Activated CD8-positive, alpha-beta memory T cell treated with anti-CD3 and anti-CD28 coated beads for 1 hour (primary cell): ENCODE measurements at places on chromosomes 4 and X.

GRCh38 chr4:168722391-168722790 lies 225.5 kb downstream of the PALLD start:
- DNase-seq = no peak

DNA sequence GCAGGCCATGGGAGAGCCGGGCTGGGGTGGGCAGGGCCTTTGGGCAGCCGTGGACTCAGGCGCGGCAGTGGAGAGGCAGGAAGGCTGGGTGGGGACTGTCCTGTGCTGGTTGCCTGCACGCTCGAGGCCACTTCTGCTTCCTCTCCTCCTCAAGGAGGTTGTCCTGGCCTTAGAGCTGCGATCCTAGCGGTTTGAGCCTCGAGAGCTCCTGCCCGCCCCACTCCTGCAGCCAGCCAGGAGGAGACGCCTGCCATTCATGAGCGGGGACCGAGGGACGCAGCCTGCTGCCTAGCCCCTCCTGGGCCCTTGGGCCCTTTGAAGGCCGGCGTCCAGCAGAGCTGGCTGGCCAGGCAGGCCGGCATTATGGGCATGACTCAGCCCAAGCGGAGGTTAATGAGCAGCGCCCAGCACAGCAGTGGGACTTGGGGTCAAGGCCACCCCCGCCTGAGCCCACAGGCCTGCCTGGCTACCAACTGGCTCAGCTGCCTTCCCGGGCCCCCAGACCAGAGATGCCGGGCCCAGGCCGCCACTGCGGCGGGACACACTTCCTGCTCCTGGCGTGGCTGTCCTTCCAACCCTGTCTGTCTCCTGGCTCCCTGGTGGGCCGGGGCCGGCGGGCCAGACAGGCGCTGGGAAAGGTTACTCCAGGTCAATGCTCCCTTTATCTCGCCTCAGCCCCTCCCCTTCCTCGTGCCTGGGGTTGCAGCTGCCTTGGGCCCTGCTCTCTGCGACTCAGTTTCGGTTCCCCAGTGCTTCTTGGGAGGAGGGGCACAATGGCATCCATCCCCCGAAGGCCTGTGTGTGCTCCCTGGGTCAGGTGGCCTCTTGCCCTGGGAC lies 1.8 kb downstream of the ABCD1 start:
- no peak for DNase-seq

DNA sequence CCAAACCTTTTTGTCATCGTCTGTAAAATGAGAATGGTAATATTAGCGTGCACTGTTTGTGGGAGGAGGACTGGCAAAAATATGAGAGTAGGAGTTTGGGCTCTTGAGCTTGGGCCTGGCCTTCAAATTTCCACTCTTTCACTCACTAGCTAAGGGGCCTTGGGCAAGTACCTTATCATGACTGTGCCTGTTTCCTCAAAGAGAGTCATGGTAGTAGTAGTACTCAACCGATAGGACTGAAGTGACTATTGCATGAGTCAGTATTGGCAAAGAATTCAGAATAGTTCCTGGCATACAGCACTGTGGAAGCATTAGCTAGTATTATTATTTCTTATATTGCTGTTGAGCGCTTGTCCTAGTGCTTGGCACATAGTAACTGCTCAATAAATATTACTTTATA lies 16.0 kb upstream of the RBM3 start:
- no peak for DNase-seq

GRCh38 chr4:101309925-101310324 lies 37.4 kb downstream of the PPP3CA start:
- no peak for DNase-seq

GRCh38 chr4:81769244-81769643 lies 297.5 kb upstream of the RASGEF1B start:
- no peak for DNase-seq

DNA sequence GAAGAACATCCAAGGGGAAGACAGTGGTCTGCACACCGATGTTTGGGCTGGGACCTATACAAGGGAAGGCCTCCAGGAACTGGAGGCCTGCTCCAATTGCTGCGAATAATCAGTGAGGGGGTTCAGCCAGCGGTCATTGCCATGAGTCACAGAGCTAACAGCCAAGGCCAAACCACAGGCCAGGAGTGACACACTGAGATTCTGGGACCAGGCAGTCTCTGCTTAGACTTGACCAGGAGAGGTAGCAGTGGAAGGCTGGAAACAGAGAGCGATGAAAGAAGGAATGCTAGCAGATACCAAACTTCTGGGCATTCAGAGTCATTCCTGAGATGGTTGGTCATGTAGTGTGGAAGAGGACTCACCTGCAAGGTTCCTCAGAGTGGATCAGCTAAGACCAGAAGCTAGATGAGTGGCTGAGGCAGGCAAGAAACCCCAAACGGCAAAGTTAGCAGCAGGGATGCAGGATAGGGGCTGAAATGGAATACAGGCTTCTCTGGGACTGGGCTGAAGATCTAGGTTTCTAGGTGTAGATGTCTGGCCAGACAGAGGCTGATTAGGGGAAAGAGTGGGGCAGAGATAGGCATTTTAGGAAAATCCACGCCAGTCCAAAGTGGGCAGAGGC lies 54.7 kb downstream of the CNGA2 start:
- DNase-seq = no peak
